ENCODE measurements at places on chromosomes 13 and 19.

DNA sequence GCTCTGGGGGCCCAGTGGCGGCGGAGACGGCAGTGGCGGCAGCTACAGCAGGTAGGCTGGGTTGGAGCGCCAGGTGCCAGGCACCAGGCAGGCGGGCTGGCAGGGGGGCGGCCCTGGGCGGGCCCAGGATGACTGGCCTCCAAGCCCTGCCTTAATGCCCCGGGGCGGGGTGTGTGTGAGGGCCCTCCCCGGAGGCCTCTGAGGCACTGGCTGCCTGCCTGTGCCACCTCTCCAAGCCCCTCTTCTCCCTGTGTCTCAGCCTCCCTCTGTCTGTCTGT, at the start of gene KLK11:
TSS of gene KLK11 (minus strand) at position 63 of the 278 bp plus-strand sequence. CDS start 985 bp downstream, outside the sequence.
- no peak for DNase-seq

GRCh38 chr13:36915106-36915505, 4.9 kb downstream of the SMAD9 start:
- peak; percentile 79 for DNase-seq

- no peak for DNase-seq
These were observed 324.6 kb downstream of the SHISA2 start for GRCh38 chr13:25727250-25727649.

DNA sequence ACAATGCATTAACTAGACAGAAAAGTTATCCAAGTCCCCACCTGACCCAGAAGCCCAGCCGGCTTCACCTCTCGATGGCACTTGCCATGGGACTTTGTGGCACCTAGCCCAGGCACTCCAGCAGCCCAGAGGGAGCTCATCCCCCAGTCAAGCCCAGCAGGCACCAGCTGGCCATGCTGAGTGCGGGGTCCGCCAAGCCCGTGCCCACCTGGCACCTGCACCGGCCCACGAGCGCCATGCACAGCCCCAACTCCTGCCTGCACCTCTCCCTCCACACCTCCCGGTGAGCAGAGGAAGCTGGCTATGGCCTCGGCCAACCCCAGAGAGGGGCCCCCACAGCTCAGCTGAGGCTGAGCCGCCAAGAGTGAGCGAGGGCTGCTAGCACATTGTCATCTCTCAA, 1759.1 kb downstream of the OLFM4 start:
- no peak for DNase-seq

DNA sequence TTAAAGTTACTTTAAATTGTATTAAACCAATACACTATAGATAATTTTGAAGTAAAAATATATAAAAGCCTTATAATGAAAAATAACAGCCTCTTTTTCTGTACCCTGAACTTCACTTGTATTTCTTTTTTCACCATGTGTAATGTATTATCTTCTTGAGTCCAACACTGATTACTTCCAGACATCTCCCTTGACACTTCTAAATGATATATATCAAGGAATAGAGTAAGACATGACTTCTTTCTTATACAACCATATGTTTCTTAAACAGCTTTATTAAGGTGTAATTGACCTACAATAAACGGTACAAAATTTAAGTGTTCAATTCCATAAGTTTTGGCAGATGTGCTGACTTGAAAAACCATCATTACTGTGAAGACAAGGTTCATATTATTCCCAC, 531.9 kb downstream of the OLFM4 start:
- no peak for DNase-seq

All from pons (tissue), 1 donor.